Foreskin fibroblast (primary cell): ENCODE measurements at places on chromosomes 4 and X.

DNA sequence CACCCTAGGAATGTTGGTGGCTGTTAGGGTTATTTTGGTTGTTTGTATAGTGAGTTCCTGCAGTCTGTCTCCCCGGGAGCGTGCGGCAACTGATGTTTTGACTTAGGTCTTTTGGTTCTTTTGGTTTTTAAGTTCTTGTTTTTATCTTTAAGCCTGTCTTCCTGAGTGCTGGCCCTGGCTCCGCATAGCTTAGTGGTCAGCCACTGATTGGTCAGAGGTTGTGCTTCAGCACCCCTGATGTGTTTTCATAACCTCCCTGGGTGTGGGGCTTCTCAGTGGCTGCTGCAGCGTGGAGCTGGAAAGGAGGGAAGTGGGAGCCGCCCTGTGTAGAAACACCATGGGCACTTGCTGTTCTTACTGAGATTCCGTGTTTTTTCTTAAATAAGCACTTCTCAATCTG, 5.1 kb downstream of the PIGG start:
- no peak for DNase-seq

DNA sequence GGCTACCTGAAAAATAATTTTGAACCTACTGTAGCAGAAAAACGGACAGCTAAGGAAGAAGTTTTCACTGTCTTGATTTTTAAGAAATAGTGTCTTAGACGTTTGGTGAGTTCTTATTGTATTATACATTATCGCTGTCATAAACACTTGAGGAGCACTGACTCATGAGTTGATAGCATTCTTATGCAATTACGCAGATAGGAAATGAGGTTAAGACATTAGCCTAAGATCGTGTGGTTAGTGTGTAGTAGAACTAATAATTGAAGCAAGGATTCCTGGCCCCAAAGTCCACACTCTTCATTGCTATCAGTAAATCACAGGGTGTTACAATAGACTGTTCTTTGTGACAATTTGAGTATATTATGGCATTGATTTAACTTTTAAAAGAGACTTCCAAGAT, 238.1 kb downstream of the ARAP2 start:
- DNase-seq, result peak; percentile 3

DNA sequence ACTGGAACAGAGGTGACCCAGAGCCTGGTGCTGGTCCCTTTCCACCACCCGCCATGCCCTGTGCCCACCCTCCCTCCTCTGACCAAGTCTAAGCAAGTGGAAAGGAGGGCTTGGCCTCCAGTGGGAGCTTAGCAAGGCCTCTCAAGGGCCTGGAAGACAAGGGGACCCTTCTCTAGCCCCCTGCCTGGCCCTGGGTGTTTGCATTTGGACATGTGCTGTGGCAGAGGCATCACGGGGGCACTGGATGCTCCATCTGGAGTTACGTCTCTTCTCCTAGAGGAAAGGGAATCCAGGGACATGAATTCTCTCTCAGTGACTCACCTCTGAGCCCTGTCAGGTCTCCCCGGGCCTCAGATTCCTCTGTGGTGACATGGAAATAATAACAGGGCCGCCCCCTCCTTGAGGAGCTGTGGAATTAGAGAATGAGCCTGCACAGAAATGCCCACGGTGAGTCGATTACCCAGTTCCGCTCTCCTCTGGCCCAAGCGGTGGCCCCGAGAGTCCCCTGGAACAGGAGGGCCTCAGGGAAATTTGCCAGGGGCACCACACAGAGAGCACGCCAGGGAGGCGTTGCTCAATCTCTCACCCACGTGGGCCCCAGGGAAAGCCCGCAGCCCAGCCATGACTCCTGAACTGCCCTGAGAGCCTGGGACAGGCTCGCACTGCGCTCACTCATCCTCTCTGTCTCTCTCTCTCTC, 189.6 kb downstream of the BCOR start:
- DNase-seq, result peak; percentile 95

- no peak for DNase-seq
Observed at GRCh38 chr4:8307121-8307520, 37.6 kb downstream of the HTRA3 start.

DNA sequence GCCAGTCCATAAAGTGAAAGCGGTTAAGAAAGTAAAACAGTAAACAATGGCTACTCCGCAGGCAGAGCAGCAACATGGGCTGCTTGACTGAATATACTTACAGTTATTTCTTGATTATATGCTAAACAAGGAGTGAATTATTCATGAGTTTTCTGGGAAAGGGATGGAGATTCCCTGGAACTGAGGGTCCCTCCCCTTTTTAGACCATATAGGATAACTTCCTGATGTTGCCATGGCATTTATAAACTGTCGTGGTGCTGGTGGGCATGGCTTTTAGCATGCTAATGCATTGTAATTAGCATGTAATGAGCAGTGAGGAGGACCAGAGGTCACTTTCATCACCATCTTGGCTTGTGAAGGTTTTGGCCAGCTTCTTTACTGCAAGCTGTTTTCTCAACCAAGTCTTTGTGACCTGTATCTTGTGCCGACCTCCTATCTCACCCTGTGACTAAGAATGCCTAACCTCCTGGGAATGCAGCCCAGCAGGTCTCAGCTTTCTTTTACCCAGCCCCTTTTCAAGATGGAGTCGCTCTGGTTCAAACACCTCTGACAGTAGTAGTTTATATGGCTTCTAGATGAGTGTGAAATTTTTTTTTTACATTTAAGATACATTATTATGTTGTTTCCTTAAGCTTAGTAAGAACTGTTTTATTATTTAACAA, 514.8 kb upstream of the TENM3 start:
- DNase-seq, result no peak

DNA sequence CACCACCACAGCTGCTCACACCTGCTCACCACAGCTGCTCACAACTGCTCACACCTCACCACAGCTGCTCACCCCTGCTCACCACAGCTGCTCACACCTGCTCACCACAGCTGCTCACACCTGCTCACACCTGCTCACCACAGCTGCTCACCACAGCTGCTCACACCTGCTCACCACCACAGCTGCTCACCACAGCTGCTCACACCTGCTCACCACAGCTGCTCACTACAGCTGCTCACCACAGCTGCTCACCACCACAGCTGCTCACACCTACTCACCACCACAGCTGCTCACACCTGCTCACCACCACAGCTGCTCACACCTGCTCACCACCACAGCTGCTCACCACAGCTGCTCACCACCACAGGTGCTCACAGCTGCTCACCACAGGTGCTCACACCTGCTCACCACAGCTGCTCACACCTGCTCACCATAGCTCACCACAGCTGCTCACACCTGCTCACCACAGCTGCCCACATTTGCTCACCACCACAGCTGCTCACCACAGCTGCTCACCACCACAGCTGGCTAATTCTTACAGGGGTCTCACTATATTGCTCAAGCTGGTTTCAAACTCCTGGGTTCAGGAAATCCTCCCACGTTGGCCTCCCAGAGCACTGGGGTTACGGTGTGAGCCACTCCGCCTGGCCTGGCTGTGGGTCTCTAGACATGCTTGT, 30.4 kb upstream of the CPLX1 start:
- DNase-seq, result no peak

DNA sequence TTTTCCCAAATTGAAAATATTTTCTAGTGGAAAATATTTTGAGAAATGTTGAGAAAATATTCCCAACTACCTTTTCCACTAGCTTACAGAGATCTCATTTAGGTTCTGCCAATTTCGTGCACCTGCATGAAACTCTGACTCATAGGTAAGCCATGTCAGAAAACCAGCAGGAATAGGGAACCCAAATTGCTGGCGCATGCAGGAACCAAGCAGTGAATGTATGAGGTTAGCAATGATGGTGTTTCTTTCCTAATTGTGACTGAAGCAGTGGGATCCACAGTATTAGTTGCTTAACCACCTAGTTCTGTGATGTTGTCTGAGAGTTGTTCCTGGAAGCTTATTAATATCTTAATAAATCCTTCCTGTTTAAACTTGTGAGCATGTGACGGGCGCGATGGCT, 381.0 kb upstream of the TRAM1L1 start:
- no peak for DNase-seq

- DNase-seq, result no peak
Observed at GRCh38 chrX:110614596-110614995, 181.0 kb downstream of the CHRDL1 start.

GRCh38 chr4:113339430-113339813, 290.0 kb downstream of the ANK2 start:
- DNase-seq, result no peak
